ENCODE measurements at places on chromosomes 2 and 18.

DNA sequence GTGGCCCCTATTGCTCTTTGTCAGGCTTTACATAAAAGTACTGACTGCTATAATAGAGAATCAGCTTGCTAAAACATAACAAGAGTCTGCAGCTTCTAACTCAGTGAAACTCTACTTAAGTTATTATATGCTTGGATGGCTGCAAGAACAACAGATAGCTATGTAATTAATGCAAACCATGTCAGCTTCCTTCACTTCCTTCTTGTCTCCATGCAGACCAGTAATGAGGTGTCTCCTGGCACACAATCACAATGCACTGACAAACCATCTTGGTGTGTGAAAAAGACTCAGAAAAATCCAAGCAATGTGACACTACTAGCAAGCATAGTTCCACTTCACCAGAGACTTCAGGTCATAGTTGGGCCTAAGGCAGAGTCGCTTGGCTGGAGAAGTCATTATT is 2068.9 kb upstream of the PIK3C3 start:
- no peak for DNase-seq

GRCh38 chr2:54845514-54845913 is 122.1 kb downstream of the EML6 start:
- DNase-seq, result peak; percentile 65

DNA sequence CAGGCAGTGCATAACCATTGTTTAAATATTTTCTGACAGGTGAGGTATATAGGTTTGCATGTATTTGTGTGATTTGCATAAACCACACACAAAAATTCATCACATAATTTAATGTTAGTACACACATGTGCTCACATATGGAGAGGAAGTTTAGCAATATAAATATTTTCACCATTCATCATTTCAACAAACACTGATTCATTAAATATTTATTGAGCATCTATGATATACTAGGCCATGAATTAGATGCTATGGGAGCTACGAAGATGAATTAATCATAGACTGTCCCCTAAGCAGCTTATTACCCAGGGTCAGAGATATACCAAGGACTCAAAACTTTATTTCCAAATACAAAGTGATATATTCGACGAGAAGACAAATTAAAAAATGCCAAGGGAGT is 311.6 kb upstream of the PIK3C3 start:
- DNase-seq, result no peak

DNA sequence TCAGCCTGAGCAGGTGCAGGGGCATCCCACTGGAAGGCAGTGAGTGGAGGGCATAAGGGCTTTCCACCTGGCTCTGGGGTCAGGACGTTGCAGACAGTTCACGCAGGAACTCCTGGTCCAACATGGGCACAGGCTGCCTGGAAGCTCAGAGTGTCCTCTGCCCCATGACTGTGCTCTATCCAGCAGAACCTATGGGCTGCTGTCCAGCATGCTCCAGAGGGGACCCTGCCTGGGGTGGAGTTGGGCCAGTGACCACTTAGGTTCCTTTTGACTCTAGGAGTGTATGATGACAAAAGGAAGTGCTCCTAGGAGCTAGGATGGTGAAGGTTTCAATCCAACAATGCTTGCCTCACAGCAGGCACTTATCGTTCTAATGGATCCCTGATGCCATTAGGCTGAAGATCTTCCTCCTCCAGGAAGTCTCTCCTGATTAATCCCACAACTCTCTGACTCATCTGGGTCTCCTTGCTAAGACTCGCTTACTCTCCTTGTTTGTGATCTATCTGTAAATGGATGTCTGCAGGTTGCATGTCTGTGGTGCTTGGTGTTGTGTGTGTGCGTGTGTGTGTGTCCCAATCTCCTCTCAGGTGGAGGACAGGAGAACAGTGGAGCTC is 224.0 kb downstream of the CELF4 start:
- DNase-seq, result no peak

- DNase-seq, result no peak
Measured at GRCh38 chr2:181408861-181409260, 48.3 kb upstream of the ITGA4 start.

GRCh38 chr18:50154420-50154819 is 40.5 kb downstream of the MYO5B start:
- DNase-seq, result no peak
